ENCODE measurements at places on chromosomes 6 and 20.

DNA sequence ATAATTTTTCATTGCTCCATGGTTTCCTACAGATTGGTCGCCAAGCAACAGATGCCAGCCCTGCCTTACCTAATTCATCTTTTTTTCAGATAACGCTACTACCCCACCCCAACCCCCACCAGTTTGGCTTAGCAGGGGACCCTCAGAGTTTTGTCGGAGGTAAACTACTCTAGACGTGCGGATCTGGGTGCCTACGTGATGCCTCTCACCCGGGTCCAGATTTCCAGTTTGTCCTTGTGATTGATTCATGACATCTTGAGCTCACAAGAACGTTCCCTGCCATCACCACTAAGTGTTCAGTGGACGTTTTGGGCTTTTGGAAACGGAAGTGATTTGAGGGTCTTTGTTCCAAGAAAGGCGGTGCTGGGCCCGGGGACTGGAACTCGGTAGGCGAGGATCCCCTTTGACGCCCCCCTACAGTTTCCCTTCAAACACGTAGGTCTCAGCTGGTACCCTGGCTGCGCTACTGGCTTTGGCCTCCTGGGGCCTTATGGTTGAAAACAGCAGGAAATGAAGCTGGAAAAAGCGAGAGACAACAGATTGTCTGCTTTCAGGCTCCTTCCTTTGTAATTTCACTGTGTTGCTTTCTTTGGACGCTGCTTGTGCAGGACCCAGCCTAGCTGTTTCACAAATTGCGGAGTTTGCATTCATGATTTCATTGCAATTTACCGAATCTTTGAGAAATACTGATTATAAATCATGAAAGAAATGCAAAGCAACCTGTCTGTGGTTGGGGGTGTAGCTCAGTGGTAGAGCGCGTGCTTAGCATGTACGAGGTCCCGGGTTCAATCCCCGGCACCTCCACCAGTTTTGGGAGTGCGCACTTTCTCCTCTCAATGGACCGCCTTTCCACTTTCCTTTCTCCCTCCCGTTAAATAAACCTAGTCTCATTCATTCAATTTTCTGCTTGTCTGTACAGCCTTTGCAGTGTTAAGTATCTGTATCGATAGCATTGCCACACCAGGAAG lies 81.0 kb downstream of the GPX5 start:
- DNase-seq = peak; percentile 95

- DNase-seq = no peak
Measured at GRCh38 chr6:133887156-133887879, 1.6 kb upstream of the TCF21 start.

- DNase-seq = no peak
Measured at GRCh38 chr6:141552463-141552862, 580.3 kb upstream of the GJE1 start.

- DNase-seq = no peak
Measured at GRCh38 chr20:4369119-4369797, 352.5 kb upstream of the PRND start.

DNA sequence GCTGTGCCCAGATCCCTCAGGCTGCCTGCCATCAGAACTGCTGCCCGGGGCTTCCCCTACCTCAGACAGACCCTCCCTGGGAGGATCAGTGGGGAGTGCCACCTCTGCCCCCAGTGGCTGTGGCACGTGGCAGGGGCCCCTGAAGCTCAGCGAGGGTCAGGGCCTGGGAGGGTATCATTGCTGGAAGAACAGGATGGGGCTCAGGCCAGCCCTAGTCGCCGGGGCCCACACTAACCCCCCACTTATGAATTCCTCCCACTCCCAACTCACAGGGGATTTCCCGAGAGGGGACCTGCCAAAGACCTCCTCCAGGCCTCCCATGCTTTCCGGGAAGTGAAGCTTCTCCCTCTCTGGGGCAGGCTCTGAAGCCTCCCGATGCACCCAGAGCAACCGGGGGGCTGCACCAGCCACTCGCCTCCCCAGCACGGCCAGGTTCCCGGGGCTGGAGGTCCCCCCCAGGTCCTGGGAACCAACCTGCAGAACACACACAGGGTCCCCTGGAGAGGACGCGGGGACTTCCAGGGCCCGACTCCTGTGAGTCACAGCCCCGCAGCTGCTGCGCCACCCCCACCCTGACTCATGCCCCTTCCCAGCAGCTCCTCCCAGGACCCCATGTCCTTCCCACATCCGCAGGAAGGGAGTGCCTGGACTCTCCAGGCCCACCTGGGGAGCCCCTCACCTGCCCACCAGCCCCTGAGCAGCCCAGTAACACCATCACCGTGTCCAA lies 2.5 kb downstream of the TNFRSF6B start:
- no peak for DNase-seq

- no peak for DNase-seq
Measured at GRCh38 chr6:167846997-167847606, 20.4 kb downstream of the AFDN start.

DNA sequence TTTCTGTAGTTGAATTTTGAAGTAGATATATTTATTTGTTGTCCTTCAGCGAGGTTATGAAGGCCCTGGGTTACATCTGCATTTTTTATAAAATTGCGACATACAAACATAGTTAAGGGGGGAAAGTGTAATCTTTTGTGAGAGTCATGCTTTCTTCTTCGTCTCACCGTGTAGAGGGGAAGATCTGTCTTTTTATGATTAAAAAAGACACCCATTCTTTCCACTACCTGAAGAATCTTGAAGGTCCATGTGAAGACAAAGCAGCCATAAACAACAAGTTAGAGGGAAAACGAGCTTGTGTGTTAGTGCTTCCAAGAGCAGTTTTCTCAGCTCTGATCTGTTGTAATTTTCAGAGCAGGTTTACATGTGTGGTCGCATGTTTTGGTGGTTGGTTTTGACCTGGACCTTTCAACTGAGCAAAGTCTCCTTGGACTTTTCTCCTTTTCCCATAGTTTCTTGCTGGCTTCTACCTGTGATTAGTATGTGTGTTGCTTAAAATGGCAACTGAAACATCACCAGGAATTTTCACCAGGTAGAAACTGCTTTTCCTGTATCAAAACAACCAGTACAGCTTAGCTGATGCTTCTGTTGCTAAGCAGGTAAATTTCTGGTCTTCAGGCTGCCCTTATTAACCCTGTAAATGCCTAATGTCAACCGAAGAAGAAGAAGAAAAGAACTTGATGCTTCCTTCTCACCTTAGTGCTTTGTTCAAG lies 37.3 kb downstream of the RREB1 start:
- no peak for DNase-seq

DNA sequence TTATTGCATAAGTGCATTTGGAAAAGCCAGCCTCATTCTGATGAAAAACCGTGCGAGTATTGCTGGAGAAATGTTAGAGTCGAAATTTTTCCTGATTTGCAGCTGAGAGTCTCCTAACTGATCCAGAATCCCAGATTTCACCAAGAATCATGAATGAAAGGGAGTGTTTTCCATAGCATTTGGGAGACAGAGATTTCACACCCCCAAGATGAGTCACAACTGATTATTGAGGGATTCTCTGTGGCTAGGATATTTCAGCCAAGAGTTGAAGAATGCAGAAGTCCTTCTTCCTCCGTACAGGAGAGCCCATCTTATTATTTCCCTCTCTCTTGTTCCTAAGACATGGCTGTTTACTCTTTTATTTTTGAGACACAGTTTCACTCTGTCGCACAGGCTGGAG lies 82.2 kb upstream of the SALL4 start:
- no peak for DNase-seq

DNA sequence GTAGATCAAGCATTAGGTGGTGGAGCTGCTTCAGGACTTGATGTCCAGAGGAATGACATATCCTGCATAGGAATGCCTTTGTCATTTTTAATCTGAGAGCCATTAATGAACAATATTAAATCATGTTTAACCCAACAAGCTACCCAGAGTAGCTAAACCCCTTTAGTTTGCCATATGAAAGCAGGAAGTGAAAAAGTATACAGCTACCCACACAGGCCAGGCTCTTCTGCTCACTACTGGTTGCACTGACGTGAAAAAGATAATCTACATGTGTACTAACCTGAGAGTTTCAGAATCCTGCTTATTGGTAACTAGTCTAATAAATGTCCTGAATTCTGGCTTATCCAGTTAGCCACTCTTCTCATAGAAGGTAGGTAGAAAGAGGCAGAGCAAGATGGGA lies 19.9 kb downstream of the GLYATL3 start:
- DNase-seq = no peak

DNA sequence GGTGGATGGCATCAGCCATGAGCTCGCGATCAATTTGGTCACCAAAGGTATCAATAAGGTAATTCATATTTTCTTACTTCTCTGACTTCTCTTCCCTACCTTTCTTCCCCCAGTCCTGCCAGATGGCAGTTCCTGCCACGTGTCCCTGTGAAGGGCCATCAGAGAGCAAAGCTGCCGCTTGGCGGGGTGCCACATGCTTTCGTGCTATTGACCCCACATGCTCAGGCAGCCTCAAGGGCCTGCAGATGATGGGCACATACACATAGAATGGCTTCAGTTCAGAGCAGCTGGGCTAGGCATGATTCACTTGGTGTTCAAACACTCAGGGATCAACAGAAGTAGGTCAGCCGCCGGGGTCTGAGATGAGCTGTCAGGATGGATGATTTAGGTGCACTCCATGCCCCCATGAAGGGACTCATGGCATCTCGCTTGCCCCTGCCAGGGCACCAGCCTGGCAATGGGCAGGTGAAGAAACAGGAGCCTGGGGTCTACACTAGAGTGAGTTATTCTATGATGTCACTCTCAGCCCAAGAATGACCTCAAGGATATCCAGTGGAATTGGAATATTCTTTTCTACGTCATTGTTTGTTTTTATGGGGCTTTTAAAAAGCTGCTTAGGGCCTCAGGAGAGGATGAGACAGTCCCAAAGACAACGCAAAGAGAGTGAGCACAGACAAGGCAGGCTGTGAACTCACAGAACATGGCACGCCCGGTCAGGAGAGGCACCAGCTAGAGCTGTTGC lies 25.5 kb downstream of the BANF2 start:
- no peak for DNase-seq

GRCh38 chr6:431986-432385 lies 40.4 kb downstream of the IRF4 start:
- no peak for DNase-seq

GRCh38 chr6:77205936-77206335 lies 257.4 kb downstream of the HTR1B start:
- DNase-seq = no peak

- DNase-seq = no peak
Measured at GRCh38 chr20:45366631-45367030, 3.7 kb downstream of the SYS1 start.

DNA sequence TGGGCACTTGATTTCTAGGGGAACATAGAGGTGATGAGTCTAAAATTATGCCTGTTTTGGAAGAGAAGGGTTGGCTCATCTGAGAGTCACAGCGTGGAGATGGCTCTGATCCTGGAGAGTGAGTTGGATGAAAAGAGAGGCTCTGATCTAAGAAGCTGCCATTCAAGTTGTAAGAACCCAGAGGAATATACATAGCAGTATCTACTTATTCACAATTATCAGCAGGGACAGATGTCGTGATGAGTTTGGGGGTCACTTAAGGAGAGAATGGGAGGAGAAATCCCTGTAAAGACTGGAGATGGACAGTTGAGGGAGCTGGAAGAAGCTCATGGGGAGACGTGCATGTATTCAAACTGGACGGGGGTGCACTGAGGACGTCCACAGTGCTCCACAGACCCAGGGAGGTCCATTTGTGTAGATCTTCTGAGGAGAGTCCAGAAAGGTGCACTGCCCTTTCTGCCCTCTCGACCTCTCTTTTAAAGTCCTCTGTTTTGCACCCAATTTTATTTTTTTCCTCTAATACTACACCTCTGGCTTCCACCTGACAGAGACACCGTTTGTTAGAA lies 124.7 kb upstream of the SSTR4 start:
- DNase-seq = no peak

- DNase-seq = no peak
Measured at GRCh38 chr20:10554285-10554684, 119.2 kb downstream of the SLX4IP start.

- DNase-seq = no peak
Measured at GRCh38 chr6:38113825-38114576, 294.5 kb downstream of the ZFAND3 start.

DNA sequence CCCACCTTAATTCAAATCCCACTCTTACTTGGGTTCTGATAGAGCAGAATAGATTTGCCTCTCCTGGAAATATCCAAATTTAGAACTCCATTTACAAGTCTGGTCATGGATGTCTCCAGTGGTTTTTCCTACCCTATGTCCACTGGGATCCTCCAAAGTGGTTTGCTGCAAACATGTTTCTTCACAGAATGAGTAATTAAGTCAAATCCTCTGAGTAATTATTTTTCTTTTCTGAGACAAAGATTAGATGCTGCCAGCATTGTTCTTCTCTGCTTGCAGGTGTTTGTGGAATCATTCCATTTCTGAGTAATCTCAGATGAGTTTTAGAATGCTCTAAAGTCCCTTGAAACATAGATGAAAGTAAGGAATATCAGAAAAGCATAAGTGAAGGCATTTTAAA lies 21.9 kb downstream of the DTD1 start:
- DNase-seq = no peak

GRCh38 chr20:50983321-50983720 lies 24.7 kb downstream of the MOCS3 start:
- no peak for DNase-seq

DNA sequence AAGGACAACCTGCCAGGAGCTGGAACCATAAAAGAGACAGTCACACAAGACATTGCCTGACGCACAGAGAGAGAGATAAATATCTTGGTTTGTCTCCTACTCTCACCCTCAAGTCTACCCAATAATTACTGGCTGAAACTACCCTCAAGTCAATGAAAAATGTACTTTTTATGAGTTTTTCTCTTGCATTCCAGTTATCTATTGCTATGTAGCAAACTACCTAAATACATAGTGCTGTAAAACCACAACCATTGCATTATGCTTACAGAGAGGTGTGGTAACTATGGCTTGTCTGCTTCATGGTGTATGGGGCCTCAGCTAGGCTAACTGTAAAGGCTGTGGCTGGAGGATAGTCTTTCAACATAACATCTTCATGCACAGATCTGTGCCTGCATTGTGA lies 247.8 kb downstream of the HAO1 start:
- no peak for DNase-seq

DNA sequence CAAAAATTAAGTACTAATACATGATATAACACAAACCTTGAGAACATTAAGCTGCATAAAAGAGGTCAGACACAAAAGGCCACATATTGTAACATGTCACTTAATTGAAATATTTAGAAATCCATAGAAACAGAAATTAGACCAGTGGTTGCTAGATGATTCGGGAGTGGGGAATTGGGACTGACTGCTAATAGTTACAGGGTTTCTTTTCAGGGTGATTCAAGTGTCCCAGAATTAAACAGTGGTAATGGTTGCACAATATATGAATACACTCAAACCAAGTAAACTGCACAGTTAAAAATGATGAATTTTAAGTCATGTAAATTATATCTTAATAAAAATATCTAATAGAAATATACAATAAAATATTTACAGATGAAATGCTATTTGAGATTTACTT lies 174.5 kb downstream of the WDR27 start:
- no peak for DNase-seq

GRCh38 chr20:23626040-23626620 lies 11.6 kb downstream of the CST3 start:
- peak; percentile 35 for DNase-seq

Data from SK-N-DZ (cell line).